ENCODE measurements at places on chromosomes 5 and 9.

GRCh38 chr9:107588393-107588792 is 98.8 kb upstream of the KLF4 start:
- no peak for DNase-seq

DNA sequence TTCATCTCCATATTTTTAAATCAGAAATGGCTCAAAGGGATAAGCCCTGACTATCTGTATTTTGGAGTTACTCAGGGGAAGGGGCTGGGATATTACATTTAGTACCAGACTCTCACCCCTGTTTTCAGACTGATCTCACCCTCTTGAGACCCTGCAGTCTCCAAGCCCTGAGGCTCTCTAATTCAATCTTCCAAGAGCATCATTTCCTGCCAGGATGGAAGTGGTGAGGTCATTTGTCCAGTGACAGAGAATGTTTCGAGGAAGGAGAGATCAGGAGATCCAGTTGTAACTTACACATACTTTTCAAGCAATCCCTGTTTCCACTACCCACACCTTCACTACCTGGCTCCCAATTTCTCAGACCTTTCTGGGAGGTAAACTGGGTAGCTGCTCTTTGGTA is 295.5 kb upstream of the EFNA5 start:
- no peak for DNase-seq

- no peak for DNase-seq
These were observed 58.9 kb upstream of the CNTLN start for GRCh38 chr9:17075758-17076485.

DNA sequence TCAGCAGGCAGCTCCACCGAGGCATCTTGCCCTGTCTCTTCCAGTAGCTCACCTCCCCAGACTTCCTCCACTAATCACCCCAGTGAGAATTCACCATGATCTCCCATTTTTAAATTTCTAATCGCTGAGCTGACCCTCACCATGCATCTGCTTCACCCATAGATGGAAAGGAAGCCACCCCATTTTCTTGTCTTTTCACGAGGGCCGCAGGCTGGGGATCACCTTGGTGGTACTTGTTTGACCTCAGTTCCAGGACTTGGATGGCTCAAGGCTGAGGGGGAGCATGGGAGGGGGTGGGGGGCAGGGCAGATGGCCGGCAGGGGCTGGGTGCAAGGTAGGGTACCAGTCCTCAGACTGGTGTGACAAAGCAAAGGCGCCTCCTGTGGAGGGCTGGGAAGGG is 3.6 kb downstream of the PROP1 start:
- no peak for DNase-seq

DNA sequence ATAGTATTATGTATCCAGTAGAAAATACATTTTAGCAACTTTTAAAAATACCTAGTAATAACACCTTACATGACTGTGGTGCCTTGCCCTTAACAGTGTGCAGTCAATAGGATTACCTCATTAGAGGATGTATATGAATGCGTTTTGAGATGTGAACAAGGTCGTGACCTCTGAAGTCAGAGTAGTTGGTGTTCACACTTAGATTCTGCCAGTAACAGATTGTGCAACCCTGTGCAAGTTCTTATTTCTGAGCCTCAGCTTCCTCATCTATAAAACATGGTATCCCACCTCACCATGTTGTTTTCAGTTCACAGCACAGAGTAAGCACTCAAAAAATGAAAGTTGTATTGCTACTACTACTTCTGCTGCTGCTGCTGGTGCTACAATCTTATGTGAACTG is 347.3 kb downstream of the KDM4C start:
- no peak for DNase-seq

GRCh38 chr5:14143841-14144585 is 871 bp downstream of the TRIO start:
- DNase-seq = peak; percentile 24

GRCh38 chr9:2657427-2657826 is 35.8 kb downstream of the VLDLR start:
- DNase-seq = no peak

GRCh38 chr5:78787783-78788182 is 139.2 kb upstream of the LHFPL2 start:
- DNase-seq = no peak

GRCh38 chr9:69583645-69584234 is 88.4 kb downstream of the APBA1 start:
- no peak for DNase-seq

DNA sequence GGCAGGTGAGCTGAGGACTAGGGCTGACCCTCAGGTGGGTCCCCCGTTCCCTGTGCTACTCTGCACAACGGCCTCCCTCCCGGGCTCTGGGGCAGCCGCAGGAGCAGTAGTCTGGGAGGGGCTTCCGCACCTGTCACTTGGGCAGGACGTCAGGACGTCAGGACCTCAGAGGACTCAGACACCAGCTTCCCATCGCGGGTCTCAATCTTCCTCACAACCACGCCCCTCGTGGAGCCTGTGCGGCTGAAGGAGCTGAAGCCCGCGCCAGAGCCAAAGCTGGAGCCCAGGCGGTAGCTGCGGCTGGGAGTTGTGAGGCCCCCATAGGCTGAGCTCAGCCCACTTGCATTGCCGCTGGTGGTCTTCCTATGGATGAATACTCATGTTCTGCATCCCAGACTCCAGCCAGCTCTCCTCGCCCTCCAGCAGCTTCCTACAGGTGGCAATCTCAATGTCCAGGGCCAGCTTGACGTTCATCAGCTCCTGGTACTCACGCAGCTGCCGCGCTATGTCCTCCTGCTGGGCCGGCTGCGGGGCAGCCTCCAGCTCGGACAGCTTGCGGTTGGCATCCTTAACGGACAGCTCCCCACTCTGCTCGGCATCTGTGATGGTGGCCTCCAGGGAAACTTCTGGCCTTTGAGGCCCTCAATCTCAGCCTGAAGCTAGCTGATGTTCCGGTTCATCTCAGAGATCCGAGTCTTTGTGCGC is 381.4 kb upstream of the RGMB start:
- DNase-seq = no peak

All from stimulated activated CD4-positive, alpha-beta T cell treated with anti-CD3 and anti-CD28 coated beads, TNF-alpha, amount 100 ng/mL, for 1 hour (primary cell).